ENCODE measurements at places on chromosomes 13 and 19.

GRCh38 chr13:61286148-61286745, 129.4 kb downstream of the PCDH20 start:
- DNase-seq = no peak

DNA sequence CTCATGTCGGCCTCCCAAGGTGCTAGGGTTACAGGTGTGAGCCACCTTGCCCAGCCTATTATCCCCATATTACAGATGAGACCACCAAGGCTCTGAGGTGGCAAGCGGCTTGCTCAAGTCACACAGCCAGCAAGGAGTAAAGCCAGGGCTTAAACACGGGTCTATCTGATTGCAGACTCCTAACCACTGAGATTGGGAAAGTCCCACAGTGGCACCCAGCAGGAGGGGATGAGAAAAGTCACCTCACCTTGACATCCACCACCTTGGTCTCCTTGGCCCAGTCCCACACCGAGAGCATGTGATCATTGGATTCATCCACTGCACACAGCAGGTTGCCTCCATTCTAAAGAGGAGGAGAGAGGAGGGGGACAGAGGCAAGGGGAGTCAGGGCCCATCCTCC, 9.5 kb downstream of the EML2 start:
- DNase-seq = no peak

DNA sequence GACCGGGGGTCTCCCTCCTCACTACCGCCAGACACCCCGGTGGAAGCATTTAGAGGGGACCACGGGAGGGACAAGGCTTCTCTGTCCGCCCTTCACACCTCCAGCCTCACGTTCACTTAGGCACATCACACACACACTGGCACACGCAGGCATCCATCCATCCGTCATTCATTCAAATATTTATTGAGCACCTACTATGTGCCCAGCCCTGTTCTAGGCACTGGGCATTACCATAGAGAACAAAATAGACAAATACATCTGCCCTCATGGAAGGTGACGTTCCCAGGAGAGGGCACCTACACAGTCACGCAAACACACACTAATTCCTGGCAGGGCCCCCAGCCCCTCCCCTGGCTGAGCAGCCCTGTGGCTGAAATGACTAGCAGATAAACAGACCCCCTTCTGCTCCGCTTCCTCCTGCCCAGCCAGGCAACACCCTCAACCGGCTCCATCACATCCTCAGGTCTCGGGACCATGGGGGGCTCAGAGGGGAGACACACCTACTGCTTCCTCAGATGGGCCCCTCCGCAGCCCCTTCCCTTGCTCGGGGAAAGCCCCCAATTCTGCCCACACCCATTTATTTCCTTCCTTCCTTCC, 3.7 kb upstream of the NOP53 start:
- no peak for DNase-seq

DNA sequence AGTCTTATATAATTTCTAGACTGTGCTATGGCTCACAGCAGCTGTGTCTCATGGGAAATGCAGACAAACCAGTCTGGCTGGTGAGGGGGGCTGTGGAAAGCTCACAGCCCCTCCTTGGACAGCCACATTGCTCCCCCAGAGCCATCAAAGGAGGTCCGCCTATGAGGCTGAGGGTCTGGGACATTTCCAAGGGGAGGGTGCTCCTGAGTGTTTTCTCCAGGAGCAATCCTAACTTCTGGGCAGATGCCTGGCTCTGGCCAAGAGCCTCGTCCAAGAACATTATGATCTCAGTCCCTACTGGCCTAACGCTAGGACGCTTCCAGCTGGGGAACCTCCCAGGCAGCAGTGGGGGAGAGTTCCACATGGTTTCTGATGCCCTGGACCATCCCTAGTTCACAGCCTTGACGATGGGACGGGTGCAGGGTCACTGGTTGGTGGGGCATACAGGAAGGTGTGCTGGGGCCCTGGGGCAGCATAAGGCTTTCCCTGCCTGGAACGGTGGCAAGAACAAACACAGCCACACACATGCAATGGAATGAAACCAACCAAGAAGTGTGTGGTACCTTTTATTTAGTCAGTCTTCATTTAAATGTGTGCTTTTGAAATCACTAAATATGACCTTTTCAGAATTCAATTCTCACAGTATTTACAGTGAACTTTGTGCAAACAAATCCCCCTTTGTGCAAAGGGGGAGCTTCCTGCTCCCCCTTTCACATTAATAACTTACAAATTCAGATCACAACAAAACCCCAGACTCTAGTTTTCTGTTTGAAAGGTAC, 60.6 kb downstream of the CDADC1 start:
- no peak for DNase-seq

DNA sequence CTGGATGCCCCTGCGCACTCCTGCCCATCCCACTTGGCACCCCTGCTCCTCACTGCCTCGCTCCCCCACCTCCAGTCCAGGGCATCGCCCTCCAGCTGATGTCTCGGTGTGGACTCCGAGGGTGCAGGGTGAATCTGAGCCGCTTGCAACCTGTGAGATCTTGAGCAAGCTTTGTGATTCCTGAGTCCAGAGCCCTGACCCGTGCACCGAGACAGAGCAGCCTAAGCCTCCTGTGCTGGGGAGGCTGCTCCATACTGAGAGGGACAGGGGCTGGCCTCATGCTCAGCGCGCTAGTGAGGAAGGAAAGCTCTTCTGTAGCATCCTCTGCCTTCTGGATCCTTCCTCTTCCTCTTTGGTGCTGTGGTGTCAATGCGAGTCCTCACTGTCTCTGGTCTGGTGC, 116.0 kb downstream of the TEX29 start:
- no peak for DNase-seq

GRCh38 chr19:8446061-8446709, 1.4 kb downstream of the HNRNPM start:
- no peak for DNase-seq

DNA sequence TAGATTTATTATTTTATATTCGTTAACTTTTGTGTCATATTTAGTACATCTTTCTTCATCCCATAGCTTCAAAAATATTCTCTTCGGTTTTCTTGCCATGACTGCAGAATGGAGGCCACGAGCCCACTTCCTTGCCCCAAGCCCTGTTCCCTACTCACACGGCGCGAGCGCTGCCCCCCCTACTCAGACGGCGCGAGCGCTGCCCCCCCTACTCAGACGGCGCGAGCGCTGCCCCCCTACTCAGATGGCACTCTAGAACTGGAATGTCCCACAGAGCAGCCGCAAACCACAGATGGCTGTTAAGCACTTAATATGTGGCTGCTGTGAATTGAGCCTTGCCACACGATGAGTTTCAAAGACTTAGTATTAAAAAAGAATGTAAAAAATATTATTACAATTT, 102.2 kb upstream of the PEG3 start:
- DNase-seq = no peak

- no peak for DNase-seq
Observed at GRCh38 chr13:28872427-28873176, 52.5 kb downstream of the MTUS2 start.

GRCh38 chr13:30346153-30346788, 38.9 kb upstream of the KATNAL1 start:
- DNase-seq = no peak

- no peak for DNase-seq
Observed at GRCh38 chr13:77745784-77746183, 48.3 kb downstream of the SLAIN1 start.

- no peak for DNase-seq
Observed at GRCh38 chr13:50921706-50922105, 12.1 kb downstream of the RNASEH2B start.

DNA sequence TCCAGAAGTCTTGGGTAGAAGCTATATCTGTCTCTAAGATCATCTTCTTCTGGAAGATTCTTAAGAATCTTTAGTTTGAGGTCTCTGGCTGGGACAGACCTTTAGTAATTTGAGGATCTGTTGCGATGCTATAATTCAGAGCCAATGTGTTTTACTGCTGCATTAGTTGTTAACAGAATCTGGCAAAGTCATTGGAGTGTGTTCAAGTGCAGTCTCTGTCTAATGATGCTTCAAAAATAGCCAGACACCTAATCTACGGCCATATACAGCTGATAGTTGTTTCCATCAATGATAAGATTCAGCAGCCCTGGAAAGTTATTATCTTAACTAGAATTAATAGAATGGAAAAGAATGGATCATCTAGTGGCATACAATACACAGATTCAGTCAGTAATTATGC, 72.6 kb downstream of the CDK8 start:
- no peak for DNase-seq

- DNase-seq = no peak
Observed at GRCh38 chr13:100506600-100507422, 81.8 kb downstream of the GGACT start.

GRCh38 chr19:15241259-15241910, 9.1 kb upstream of the EPHX3 start:
- no peak for DNase-seq

- no peak for DNase-seq
Observed at GRCh38 chr19:7560255-7560654, 24.7 kb downstream of the PNPLA6 start.

DNA sequence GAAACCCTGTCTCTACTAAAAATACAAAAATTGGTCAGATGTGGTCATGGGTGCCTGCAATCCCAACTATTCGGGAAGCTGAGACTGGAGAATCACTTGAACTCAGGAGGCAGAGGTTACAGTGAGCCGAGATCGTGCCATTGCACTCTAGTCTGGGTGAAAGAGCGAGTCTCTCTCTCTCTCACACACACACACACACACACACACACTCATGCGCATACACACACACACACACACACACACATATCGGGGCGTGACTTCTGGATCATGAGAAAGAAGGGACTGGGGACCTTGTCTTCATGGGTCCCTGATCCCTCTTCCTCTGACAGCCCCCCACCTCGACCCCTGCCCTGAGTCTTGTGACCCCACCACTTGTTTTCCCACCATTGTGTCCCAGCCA, 11.8 kb upstream of the SDHAF1 start:
- no peak for DNase-seq

GRCh38 chr19:30088567-30088966, 146.5 kb downstream of the URI1 start:
- no peak for DNase-seq

GRCh38 chr19:49362048-49362928, at the start of gene TEAD2:
TEAD2 (minus strand) TSS chr19:49362416; CDS start chr19:49360075, 2,341 bp downstream.
- DNase-seq = peak; percentile 61

GRCh38 chr13:31731921-31732320, 7.4 kb upstream of the RXFP2 start:
- DNase-seq = no peak

DNA sequence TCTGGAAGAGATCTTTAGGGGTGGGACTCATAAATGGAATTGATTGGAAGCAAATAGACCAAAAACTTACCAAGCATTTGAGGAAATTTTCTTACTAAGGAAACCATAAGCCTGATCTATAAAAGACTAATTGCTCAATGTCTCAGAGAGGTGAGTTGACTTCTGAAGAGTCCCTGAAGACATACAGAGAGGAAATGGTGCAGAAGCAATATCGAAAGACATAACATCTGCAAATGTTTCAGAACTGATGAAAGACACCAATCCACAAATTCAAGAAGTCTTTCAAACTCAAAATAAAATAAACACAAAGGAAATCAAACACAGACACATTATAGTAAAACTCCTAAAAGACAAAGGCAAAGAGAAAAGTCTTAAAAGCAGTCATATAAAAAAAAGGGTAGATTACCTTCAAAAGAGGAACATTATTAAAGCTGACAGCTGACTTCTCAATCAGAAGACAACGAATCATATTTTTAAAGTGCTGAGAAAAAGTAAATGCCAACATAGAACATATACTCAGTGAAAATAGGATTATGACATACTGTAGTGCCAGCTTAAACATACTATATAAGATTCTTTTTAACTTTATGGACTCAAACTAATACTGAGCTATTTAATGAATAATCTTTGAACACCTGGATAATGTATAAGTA, 45.4 kb upstream of the CALM3 start:
- no peak for DNase-seq

GRCh38 chr13:105787632-105788031, 747.8 kb downstream of the EFNB2 start:
- DNase-seq = no peak

- no peak for DNase-seq
Observed at GRCh38 chr19:10712754-10713153, 5.1 kb upstream of the DNM2 start.

- DNase-seq = no peak
Observed at GRCh38 chr13:75723901-75724300, 87.8 kb downstream of the LMO7 start.

DNA sequence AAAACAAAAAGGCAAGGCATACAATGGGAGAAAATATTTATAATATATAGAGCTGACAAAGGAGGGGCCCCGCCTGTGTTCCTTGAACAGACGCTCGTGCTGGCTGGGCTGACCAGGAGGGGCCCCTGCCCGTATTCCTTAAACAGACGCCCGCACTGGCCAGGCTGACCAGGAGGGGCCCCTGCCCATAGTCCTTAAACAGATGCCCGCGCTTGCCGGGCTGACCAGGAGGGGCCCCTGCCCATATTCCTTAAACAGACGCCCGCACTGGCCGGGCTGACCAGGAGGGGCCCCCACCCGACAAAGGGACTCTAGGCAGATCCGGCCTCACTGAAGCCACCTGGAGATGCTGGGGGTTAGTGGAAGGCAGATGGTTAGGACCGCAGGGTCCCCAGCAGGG, 9.3 kb downstream of the ADPRHL1 start:
- DNase-seq = no peak

DNA sequence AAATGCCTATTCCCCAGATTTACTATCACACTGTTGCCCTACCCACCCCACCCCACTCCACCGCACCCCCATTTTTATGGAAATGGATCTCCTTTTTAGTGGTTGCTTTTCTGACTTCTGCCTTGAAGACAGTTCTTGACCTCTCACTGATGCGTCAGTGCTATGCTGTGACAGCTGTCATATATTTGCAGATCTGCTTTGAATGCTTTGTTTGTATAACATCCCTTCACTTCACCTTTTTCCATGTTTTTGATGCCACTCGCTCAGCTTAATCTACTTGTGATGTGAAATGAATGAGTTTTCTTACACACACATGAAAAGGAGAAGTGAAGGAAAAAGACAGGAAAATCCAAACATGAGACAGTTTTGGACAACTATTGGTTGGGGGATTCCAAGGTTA, 731.0 kb downstream of the SLITRK6 start:
- DNase-seq = no peak

DNA sequence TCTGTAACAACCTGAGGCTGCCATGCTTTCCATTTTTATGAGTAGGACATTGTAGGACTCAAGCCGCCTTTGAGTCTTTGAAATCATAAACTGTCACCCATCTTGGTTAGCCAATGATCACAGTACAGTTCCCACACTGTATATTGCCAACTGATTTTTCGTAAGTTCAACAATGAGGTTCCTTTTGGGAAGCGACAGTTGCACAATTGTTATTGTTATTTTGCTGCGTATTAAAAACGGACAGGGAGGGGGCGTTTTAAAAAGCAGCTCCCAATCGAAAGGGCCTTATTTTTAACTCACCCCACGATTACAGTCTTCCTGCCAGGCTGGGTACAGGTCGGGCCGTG, 601 bp downstream of the SLC46A3 start:
- no peak for DNase-seq

GRCh38 chr13:52194184-52194868, 34.9 kb upstream of the NEK3 start:
- DNase-seq = peak; percentile 75

DNA sequence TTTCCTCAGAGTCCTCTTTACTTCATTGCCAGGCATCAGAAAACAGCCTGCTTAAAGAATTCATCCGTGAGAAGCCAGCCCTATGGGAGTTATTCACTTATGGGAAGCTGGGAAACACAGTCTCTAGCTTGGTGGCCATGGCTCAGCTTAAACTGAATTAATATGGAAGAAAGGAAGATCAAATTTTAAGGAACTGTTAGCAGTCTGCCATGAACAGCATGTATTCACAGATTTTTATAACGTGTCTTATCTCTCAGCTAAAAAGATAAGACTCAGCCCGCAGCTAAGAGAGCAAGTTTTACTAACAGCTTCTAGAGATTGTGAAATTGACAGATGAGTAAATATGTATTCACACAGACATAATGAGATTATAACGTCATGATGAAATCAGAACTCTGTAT, 253.7 kb upstream of the RXFP2 start:
- no peak for DNase-seq

Data from left renal pelvis (tissue), 4 donors.